ENCODE measurements at places on chromosomes 6 and 20.

- no peak for DNase-seq
These were observed 66.6 kb downstream of the NHLRC1 start for GRCh38 chr6:18055714-18056382.

DNA sequence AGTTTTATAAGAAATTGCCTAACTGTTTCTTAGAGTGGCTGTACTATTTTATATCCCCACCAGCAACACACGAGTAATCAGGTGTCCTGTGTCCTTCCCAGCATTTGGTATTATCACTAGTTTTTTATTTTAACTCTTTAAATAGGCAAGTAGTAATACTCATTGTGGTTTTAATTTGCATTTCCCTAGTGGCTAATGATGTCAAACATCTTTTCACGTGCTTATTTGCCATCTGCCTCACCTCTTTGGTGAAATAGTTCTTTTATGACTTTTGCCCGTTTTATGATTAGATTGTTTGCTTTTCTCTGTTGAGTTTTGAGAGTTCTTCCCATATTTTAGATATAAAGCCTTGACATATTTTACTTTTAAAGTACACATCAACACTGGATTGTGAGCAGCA, 57.8 kb downstream of the GCLC start:
- no peak for DNase-seq

DNA sequence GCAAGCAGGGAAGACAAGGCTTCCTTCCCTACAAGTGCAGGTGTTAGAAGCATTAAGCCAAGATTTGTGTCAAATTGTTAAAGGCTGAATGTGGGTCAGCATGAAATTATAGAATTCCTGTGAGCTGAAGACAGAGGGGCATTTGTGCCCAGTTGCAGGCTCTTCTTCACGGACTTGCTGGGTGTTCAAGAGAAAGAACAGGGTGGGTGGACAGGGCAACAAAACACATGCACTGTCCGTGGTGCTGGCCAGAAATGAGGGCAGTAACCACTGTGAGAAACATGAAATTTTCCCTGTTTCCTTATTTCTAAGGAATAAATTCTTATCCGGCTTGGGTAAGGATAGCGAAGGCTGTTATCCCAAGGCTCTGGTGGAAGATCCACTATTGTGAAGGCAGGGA, 579.5 kb upstream of the HTR1E start:
- DNase-seq: no peak

DNA sequence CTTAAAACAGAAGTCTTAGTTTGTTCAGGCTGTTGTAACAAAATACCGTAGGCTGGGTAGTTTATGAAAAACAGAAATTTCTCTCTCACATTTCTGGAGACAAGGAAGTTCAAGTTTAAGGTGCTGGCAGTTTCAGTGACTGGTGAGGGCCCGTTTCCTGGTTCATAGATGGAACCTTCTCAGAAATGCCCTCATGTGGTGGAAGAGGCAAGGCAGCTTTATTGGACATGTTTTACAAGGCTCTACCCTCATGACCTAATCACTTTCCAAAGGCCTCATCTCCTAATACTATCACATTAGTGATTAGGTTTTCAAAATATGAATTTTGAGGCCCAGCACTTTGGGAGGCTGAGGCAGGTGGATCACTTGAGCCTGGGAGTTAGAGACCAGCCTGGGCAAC, 2.4 kb downstream of the HEBP2 start:
- DNase-seq: no peak

GRCh38 chr6:129513471-129513870, 196.5 kb downstream of the ARHGAP18 start:
- DNase-seq: no peak

DNA sequence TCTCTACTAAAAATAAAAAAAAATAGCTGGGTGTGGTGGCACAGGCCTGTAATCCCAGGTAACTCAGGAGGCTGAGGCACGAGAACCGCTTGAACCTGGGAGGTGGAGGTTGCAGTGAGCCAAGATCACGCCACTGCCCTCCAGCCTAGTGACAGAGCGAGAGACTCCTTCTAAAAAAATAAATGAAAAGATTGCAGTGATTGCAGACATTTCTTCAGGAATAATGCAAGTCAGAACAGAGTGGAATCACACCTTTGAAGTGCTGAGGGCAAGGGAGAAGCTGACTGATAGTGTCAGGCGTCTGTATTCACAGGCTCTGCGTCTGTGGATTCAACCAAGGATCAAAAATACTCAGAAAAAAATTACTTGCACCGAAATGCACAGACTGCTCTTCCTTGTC, 2.6 kb upstream of the TCFL5 start:
- no peak for DNase-seq

GRCh38 chr6:133301835-133302234, 60.7 kb downstream of the EYA4 start:
- no peak for DNase-seq

DNA sequence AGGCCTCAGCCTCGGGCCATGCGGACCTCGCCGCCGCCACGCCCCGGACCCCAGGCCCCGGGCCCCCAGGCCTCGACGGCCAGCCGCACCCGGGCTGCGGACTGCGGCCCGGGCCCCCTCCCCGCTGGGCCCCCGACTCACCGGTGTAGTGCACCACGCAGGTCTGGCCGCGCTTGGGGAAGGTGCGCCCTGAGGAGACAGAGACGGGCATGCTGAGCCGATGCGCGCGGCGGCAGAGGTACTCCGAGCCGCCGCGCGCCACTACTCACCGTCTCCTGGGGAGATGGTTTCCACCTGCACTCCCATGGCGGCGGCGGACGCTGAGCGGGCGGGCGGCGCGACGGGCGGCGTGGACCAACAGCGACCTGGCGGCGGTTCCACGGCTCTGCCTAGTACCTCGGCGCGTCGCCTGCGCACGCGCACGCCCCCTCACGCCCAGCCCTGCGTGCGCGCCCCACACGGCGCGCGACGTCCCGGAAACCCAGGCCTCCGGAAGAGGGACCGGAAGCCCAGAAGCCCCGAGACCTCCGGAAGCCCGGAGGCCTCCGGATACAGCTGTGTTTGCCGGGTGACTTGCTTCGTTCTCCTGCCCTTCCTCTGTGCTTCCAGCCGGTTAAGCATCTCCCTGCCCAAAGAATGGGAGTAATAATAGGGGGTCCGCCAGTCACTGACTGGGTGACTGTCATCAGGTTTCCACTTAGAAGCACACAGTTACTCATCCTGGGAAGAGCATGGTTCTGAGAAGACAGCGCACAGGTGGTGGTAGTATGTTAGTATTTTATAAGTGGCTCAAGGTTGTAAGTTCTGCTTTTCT, at the start of gene FKBP1A:
Gene FKBP1A, minus strand, starts transcription at position 362 of the 814 bp plus-strand sequence. Its CDS starts 56 bp downstream, at position 306.
- peak; percentile 92 for DNase-seq

DNA sequence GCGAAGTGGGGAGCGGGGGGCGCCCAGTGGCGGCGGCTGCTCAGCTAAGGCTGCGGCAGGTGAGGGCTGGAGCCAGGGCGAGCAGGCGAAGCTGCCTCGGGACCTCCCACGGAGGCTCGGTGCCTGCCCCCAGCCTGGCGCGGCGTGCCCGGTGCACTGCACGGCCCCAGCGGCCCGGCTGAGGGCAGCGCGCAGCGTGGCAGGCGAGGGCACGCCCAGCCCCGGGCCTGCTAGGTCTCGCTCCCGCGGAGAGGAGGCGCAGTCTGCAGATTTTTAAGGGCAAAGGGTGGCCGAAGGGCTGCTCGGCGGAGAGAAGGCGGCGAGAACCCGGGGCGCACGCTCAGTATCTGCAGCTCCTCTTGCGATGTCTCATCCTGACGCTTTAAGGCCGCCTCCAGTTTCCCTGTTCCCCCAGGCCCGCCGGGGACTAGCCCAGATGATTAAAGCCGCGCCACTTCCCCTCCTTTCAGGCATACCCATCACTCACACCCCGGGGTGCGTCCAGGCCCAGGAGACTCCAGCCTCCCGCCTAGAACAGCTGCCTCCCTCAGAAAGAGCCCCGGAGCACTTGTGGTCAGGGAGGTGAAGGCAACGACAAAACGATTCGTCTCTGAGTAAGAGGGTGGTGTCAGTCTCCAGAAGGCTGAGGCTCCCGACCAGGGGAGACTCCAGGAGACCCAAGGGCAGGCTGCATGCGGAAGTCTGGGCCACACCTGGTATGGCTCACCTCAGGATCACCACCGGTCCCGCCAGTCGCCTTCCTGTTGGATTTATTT, at the start of gene FERMT1:
Gene FERMT1, minus strand, starts transcription at position 158 of the 776 bp plus-strand sequence. CDS start 3,476 bp downstream, outside the sequence.
- peak; percentile 10 for DNase-seq

DNA sequence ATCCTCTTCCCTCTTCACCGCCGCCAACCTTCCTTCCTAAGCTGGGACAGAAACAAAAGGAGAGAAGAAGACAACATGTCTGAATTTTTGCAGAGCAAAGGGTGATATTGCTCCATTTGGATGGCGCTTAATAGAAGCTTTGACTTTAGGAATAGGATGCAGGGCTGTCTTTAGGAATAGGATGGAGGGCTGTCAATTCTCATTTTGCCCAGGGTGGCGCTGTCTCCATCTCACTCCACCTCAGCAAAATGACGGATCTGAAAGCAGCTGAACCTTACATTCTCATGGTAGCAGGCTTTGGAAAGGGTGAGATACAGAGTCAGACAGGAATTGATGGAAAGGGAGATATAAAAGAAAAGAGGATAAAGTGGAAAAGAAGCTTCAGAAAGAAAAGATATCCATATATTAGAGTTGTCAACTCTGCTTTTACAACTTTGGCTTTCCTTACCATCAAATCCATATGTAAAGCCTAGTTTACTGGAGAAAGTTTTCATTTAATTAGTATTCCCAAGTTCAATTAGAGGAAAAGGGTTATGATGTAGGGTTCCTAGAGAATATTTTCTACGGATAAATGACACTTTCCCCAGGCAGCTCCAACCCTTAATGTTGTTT, 2.4 kb downstream of the MTCL3 start:
- peak; percentile 62 for DNase-seq

GRCh38 chr6:55142610-55143009, 31.7 kb upstream of the HCRTR2 start:
- DNase-seq: no peak

DNA sequence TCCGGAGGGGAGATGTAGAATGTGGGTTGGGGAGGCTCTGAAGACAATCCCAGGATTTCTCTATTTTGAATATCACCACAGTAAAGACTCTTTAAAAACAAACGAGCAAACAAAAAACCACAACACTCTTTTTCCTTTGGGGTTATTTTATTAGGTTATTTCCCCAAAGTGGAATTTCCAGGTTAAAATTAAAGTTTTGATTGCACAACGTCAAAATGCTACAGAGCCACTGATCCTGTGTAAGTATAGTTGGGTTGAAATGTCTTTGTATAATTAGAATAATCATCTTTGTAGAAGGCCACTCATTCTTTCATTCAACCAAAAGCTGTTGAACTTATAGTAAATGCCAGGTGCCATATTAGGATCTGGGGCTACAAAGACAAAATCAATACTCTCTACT, 19.6 kb upstream of the PIM1 start:
- no peak for DNase-seq

DNA sequence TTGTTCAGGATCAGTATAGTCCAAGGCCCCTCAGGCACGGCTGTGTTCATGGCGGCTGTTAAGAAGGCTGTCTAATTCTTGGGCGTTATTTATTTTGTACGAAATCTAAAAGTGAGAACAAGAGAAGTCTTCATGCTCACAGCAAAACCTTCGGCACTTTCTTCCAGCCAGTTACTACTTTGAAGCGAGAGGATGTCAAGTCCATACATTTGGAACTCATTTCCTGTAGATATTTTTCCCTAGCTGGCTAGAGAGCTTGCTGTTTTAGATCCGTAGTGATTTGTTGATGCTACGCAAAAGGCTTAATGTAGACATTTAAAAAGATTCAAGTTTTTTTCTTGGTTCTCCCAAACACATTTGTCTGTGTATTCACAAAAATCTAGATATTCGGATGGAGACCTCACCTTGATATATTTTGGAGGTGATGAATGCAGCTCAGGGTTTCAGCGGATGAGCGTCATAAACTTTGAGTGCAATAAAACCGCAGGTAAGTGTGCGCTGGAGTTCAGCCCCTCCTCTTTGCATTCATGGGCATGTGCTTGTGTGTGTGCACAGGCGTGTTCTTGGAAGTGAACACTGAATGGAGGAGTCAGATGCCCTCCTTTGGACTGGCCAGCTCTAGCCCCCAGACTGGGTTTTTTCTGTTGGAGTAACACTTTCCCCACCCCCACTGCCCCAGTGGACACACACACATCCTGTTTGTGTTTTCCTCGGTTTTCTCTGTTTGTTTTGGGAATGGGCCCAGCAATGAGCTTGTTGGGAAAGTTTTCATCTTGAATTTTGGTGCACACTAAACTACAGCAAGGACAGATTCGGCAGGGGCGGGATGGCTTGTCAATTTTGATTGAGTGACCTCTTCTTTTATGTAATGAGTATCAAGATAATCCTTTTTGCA, 65.4 kb downstream of the IGF2R start:
- DNase-seq: no peak

- DNase-seq: no peak
These were observed 99.4 kb downstream of the SYNDIG1 start for GRCh38 chr20:24568842-24569241.
